ENCODE measurements at places on chromosomes 2 and 18. TPM values are rescaled to one million over a fixed set of nuclear protein-coding genes. Genes with fewer than 3 reads are reported as not detected.

The TMEM37 gene
- total RNA-seq: not detected

The VWA3B gene
- total RNA-seq: not detected

The MTHFD2 gene
- 375 TPM for total RNA-seq

The NT5DC4 gene
- not detected for total RNA-seq

- H3K27me3 ChIP-seq: peaks cover 35% of the 10 kb centered on the region
- H3K4me1 ChIP-seq: peaks cover 21% of the 10 kb centered on the region
- no peaks in the 10 kb centered on the region for H3K36me3 ChIP-seq
- no peak overlapping the region for H3K4me3 ChIP-seq
- DNase-seq: no peak
- H3K27ac ChIP-seq: no peak overlapping the region
Measured at GRCh38 chr18:61950371-61950770, 57.6 kb upstream of the RNF152 start.

DNA sequence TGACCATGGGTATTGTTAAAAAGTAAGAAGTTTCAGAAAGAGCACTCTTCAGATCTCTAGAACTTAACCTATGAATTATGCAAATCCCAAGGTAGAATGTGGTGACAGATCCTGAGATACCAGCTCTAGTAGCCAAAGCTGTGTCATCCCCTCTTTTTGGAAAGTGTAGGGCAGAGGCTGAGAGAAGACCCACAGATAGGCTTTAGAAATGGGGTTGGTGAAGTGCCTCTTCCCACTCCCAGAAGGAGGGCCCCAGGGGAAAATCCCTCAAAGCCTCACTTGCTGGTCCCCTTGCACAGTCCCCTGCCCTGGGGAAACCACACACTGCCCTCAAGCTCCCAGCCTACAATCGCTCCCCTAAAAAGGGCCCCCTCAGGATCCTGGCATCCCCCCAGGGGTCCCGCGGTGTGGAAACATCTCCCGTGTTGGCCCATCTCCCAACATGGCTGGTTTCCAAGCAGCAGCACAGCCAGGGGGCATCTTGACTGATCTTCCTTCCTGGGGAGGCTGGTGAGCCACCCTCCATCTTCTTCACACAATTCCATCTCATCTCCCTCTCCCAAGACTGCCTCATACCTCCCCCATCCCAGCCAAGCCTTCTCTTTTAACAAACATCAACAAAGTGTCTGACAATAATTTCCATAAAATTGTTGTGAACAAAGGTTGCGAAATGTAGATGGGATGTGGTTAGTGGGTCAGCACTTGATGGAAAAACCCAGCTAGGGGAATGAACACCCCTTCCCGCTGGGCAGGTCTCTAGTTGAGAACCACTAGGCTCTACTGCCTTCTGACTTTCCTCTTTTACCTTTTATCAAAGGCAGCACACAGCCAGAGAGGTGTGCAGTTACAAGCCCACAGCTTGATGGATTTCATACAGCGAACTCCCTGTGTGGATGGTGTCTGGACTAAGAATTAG, 25.1 kb downstream of the MAL start:
- peak overlapping the region; percentile 76 for H3K27ac ChIP-seq
- peaks cover 37% of the 10 kb centered on the region for H3K36me3 ChIP-seq
- peak overlapping the region; percentile 32 for H3K4me3 ChIP-seq
- peak; percentile 25 for DNase-seq

DNA sequence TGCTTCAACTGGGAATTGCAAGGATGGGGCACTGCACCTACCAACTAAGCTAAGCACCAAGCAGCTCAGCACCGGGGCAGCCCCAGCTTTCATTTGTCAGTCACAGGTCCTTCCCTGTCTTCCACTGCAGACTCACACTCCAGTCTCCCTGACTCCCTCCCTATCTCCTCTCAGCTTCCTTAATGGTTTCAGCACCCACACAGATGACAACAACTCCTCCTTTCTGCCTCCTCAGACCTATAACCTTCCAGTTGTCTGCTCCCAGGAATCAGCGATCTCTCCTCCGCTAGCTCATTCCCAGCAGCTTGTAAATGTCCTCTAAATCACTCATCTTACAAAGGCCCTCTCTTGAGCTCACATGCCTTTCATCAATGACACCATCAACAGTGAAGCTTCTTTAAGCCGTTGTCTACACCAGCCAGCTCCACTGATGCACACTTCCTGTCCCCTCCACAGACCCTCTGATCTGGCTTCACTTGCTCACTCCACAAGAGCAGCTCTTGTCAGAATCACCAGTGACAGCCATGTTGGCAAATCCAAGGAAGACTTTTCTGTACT, 32.1 kb downstream of the CLASP1 start:
- no peaks in the 10 kb centered on the region for H3K27me3 ChIP-seq
- no peak for DNase-seq
- H3K27ac ChIP-seq: no peak overlapping the region
- H3K4me1 ChIP-seq: peaks cover 7% of the 10 kb centered on the region
- H3K36me3 ChIP-seq: peaks cover 3% of the 10 kb centered on the region

DNA sequence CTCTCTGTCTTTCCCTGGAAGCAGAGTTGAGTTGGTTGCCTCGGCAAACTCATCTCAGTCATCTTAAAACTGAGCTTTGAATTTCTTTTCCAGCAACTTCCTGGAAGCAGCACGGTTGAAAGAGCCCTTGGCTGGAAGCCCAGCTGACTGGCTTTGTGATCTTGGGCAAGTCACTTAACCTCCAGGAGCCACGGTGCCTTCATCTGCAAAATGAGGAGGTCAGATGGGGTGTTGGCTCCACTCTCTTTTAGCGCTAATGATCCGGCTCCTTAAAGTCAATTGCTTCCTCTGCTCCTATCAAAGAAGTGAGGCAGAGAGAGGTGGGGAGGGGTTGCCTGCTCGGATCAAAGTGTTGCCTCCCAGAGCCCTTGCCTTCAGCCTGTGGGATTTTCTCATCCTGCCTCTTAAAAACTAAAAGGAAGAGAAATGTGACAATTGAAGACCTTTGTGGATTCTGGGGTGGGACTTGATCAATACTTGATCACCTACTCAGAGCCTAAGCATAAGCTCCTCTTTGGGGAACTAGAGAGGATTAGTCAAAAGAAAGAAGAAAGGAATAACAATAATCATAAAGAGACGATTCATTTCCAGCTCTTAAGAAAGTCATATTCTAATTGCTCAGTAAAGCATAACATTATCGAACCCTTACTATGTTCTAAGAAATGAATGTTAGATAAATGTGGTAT, 86.6 kb downstream of the MYCN start:
- H3K4me1 ChIP-seq: no peaks in the 10 kb centered on the region
- H3K4me3 ChIP-seq: no peak overlapping the region
- peaks cover 4% of the 10 kb centered on the region for H3K27me3 ChIP-seq
- DNase-seq: no peak
- no peak overlapping the region for H3K27ac ChIP-seq

DNA sequence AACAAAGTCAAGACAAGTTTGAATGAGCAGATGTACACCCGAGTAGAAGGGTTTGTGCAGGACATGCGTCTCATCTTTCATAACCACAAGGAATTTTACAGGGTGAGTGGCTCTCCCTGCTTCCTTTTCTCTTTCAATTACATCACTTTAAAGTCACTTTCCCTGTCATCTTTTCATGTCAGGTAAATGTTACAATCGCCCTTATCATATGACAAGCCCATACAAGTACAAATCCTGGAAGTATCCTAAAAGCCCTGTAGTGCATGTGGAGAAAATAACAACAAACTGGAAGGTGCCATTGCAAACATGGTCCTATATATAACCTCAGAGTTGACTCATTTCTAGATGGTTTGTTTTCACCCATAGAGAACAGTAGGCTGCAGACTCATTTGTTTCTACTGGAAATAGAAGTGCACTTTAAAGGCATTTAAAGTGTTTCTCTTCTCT, 126.0 kb downstream of the SP100 start:
- H3K27ac ChIP-seq: no peak overlapping the region
- no peaks in the 10 kb centered on the region for H3K27me3 ChIP-seq
- peaks cover 24% of the 10 kb centered on the region for H3K4me1 ChIP-seq
- DNase-seq: no peak
- H3K4me3 ChIP-seq: no peak overlapping the region
- H3K36me3 ChIP-seq: peaks cover 58% of the 10 kb centered on the region

Data from activated naive CD8-positive, alpha-beta T cell treated with anti-CD3 and anti-CD28 coated beads for 36 hours (primary cell).